ENCODE measurements at places on chromosomes 1 and 21. TPM values are rescaled to one million over a fixed set of nuclear protein-coding genes. Genes with fewer than 3 reads are reported as not detected.

Gene TNFRSF9
- 2.4 TPM for total RNA-seq

Gene TENT5C
- total RNA-seq: 69.2 TPM

Gene SV2A
- 0.73 TPM for total RNA-seq

Gene GNG4
- total RNA-seq: 0.10 TPM

Gene ZNF670
- 0.94 TPM for total RNA-seq

Gene CCDC185
- not detected for total RNA-seq

Gene DISC1
- 17.2 TPM for total RNA-seq

Gene SLFNL1
- total RNA-seq: 0.10 TPM

Gene PTPRU
- 0.52 TPM for total RNA-seq

Gene LINGO4
- under 0.01 TPM for total RNA-seq

Gene HES3
- not detected for total RNA-seq

Gene C8B
- total RNA-seq: not detected

Gene DNM3
- 20.5 TPM for total RNA-seq

Gene MAP3K21
- 2.4 TPM for total RNA-seq

Gene CD247
- total RNA-seq: 162 TPM

Gene FCRL1
- 25.5 TPM for total RNA-seq

Measured in mononuclear cell (primary cell).